ENCODE measurements at places on chromosomes 12 and 14. TPM values are rescaled to one million over a fixed set of nuclear protein-coding genes. Genes with fewer than 3 reads are reported as not detected.

The PPP2R5E gene
- 10.2 TPM for total RNA-seq

The SLC25A47 gene
- not detected for total RNA-seq

The ARL6IP4 gene
- total RNA-seq, result 157 TPM

The SLC5A8 gene
- total RNA-seq, result not detected

The BCL2L2 gene
- 12.8 TPM for total RNA-seq

The C12orf50 gene
- not detected for total RNA-seq

The CFAP73 gene
- total RNA-seq, result not detected

The HSPA2 gene
- total RNA-seq, result 19.9 TPM

The SCNN1A gene
- total RNA-seq, result 0.37 TPM

The KCNC2 gene
- total RNA-seq, result not detected

The P2RX2 gene
- total RNA-seq, result not detected

The RERG gene
- total RNA-seq, result 0.28 TPM

The NUAK1 gene
- total RNA-seq, result 25.8 TPM

The TSHR gene
- not detected for total RNA-seq

The NFE2 gene
- 0.28 TPM for total RNA-seq

The ASIC1 gene
- 2.1 TPM for total RNA-seq

The B4GALNT1 gene
- total RNA-seq, result 0.55 TPM

The PMCH gene
- total RNA-seq, result not detected

The CPNE8 gene
- 6.7 TPM for total RNA-seq

The TPH2 gene
- total RNA-seq, result not detected

The ACTR10 gene
- total RNA-seq, result 40.7 TPM

The PTCSC3 gene
- total RNA-seq, result not detected

The RPL41 gene
- total RNA-seq, result 4,326 TPM

The C1QL4 gene
- not detected for total RNA-seq

The OR11H6 gene
- not detected for total RNA-seq

The GNB3 gene
- 0.92 TPM for total RNA-seq

The KLHDC1 gene
- total RNA-seq, result 4.0 TPM

The KRT72 gene
- total RNA-seq, result not detected

The TUBA1C gene
- total RNA-seq, result 179 TPM

The DPPA3 gene
- total RNA-seq, result not detected

The TRAF3 gene
- total RNA-seq, result 23.6 TPM

The CACNA2D4 gene
- 0.43 TPM for total RNA-seq

The MAP3K9 gene
- total RNA-seq, result 0.14 TPM

The AQP6 gene
- total RNA-seq, result under 0.01 TPM

The LTB4R gene
- total RNA-seq, result 0.71 TPM

The AMN1 gene
- total RNA-seq, result 7.5 TPM

The TOMM20L gene
- not detected for total RNA-seq

The GRIP1 gene
- total RNA-seq, result 0.65 TPM

The SLC25A21 gene
- total RNA-seq, result 0.57 TPM

The INHBE gene
- 12.7 TPM for total RNA-seq

The PLA2G1B gene
- total RNA-seq, result not detected

The DEPDC4 gene
- 0.71 TPM for total RNA-seq

The SLC7A8 gene
- total RNA-seq, result 2.3 TPM

The PLD4 gene
- total RNA-seq, result 0.09 TPM

The ESPL1 gene
- total RNA-seq, result 0.46 TPM

The FOXG1 gene
- total RNA-seq, result under 0.01 TPM

The GPRC5D gene
- total RNA-seq, result not detected

The NCAPD2 gene
- total RNA-seq, result 26.3 TPM

The DHRS1 gene
- total RNA-seq, result 7.2 TPM

The RBMS2 gene
- 10.5 TPM for total RNA-seq

The SOAT2 gene
- total RNA-seq, result not detected

The MYO1H gene
- total RNA-seq, result not detected

The ZNF410 gene
- 69.8 TPM for total RNA-seq

The C12orf60 gene
- 0.74 TPM for total RNA-seq

The SMCO2 gene
- total RNA-seq, result 0.14 TPM

The BIN2 gene
- not detected for total RNA-seq

The HOXC10 gene
- total RNA-seq, result 0.43 TPM

The KLRC1 gene
- not detected for total RNA-seq

The TAS2R46 gene
- total RNA-seq, result 1.8 TPM

Data from smooth muscle cell of bladder (primary cell).